ENCODE measurements at places on chromosomes 16 and 17. TPM values are rescaled to one million over a fixed set of nuclear protein-coding genes. Genes with fewer than 3 reads are reported as not detected.

- DNase-seq: peak; percentile 47
Measured at GRCh38 chr17:19766421-19767270, 18.5 kb upstream of the ALDH3A1 start.

Gene ZNF205
- 8.0 TPM for total RNA-seq

- no peak for DNase-seq
Measured at GRCh38 chr17:47404875-47405274, 81.1 kb downstream of the EFCAB13 start.

GRCh38 chr17:57649731-57650484 lies 95.2 kb downstream of the CCDC182 start:
- no peak for DNase-seq

- DNase-seq: no peak
Measured at GRCh38 chr17:59152925-59153324, 2.1 kb downstream of the SKA2 start.

Gene IKZF3
- total RNA-seq: not detected

DNA sequence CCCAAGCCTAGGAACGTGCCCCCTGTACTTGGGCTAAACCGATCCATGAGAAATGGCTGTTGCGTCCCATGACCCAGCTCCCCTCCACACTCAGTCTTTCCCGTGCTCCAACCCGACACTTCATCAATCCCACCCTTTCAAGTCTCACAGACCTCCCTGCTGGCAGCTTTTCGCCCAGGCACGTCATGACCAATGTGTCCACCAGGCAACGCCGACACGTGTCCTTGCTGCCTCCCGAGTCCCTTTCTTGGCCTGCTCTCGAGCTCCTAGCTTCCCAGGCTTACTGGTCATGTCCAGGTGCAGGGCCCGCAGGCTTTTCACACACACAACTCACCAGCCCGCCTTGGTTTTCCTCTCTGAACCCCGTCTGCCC lies 12.2 kb downstream of the MNT start:
- DNase-seq: no peak

Gene COA3
- 60.0 TPM for total RNA-seq

GRCh38 chr17:35793257-35793656 lies 2.2 kb downstream of the MMP28 start:
- no peak for DNase-seq

DNA sequence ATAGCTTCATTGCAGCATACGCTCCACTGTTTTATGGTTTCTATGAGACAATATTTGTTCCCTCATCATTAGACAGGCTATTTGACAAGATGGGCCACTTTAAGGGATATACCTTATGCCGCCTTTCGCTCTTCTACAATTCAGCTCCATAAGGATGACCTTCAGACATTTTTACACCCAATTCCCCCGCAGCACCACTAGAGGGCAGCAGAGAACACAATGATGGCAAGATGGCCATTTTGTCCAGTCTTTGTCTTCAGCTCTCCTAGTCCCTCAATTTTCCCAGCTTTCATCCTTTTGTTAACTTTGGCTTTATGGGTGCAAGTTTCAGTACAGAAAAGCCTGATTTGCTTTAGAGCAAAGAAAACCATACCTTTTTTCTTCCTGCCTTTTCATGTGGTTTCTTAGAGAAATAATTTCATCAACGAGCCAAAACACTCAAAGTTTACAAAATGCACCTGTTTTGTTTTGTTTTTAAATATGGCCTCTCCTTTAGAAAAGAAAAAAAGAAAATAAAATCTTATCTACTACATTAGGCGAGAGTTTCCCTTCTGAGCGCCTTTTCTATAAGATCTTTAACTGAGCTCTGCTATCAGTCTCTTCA lies 355.3 kb downstream of the TOX3 start:
- peak; percentile 43 for DNase-seq

- DNase-seq: peak; percentile 33
Measured at GRCh38 chr16:396605-397004, 394 bp upstream of the NME4 start.

Gene CCL7
- not detected for total RNA-seq

- peak; percentile 13 for DNase-seq
Measured at GRCh38 chr16:22075776-22076175, 16.6 kb upstream of the VWA3A start.

GRCh38 chr16:81885976-81886586 lies 107.0 kb downstream of the PLCG2 start:
- no peak for DNase-seq

- no peak for DNase-seq
Measured at GRCh38 chr16:12098429-12099310, 122.1 kb downstream of the SNX29 start.

GRCh38 chr17:40953881-40954280 lies 12.9 kb downstream of the KRT39 start:
- DNase-seq: peak; percentile 75

DNA sequence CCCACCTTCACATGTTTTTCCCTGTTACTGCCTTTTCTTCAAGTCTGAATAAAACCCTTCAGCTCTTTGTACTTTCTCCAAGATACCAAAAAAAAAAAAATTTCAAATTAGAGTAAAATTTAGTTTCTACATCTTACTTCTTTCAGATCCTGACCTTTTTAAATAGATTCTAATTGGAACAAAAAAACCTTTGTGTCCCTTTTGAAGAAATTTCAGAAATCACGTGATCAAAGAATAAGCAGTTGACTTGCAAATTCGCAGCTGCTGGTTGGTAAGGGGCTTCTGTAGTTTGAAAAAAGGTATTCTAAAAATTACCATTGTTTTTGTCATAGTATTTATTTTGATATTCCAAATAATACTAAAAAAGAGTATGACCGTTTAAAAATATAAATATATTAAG lies 71.7 kb downstream of the CDC27 start:
- DNase-seq: no peak

Gene SLC35G6
- total RNA-seq: not detected

DNA sequence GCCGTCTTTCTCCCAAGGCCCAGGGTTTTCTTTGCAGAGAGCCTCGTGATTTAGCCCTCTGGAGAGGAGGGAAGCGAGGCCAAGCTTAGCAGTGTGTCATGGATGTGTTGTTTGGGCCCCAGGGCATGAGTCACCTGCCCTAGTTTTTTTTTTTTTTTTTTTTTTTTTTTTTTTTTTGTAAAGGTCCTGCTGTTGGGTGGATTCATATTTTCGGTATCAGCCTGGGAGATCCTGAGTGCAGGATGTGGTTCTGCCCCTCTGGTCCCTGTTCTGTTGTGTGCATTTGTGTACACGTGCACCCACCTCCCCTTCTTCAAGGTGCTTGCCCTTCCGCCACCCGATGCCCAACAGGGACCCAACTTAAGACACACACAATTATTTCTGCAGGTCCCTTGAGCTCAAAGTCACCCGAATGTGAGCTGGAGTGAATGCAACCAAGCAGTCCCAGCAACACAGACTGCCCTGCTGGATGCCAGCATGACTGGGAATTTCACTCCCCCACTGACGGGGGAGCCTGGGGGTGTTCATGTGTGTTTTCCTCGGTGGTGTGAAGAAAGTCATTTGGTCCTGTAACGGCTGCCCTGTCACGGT lies 265.8 kb upstream of the TNRC6C start:
- DNase-seq: peak; percentile 12

Gene CCL23
- not detected for total RNA-seq

Gene GPR179
- total RNA-seq: not detected

Gene CRYBA1
- not detected for total RNA-seq

DNA sequence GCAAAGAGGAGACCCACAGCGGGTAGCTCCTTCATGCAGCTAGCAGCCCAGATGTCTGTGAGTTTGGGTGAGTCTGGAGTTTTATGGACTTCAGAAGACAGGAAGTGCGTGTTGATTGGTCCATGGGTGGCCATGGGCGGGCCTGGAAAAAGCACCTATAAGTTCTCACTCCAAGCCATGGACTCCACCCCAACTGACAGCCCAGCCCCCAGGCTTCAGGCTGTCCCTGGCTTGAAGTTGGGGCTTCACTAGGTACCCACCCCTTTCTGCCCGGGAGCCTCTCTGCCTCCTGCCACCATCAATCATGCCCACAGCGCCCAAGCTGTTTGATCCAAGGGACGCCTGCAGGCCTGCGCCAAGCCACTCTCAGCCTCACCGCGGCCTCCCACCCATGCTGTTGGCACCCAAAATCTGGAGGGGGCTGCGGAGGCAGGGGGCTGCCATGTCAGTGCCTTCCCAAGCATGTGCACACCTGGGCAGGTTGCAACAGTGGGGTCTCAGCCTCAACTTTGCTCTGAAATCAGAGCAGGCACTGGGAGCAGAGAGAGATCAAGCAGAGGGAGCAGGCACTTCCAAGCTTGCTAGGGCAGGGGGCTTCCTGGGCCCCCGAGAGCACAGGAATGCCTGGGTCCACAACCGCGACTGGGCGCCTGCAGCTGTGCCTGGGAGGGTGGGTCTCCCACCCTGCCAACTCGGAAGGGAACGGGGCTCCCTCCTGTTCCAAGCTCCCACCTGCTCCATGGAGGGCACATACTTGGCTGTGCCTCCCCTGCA lies 1503.7 kb downstream of the CDH11 start:
- DNase-seq: no peak

DNA sequence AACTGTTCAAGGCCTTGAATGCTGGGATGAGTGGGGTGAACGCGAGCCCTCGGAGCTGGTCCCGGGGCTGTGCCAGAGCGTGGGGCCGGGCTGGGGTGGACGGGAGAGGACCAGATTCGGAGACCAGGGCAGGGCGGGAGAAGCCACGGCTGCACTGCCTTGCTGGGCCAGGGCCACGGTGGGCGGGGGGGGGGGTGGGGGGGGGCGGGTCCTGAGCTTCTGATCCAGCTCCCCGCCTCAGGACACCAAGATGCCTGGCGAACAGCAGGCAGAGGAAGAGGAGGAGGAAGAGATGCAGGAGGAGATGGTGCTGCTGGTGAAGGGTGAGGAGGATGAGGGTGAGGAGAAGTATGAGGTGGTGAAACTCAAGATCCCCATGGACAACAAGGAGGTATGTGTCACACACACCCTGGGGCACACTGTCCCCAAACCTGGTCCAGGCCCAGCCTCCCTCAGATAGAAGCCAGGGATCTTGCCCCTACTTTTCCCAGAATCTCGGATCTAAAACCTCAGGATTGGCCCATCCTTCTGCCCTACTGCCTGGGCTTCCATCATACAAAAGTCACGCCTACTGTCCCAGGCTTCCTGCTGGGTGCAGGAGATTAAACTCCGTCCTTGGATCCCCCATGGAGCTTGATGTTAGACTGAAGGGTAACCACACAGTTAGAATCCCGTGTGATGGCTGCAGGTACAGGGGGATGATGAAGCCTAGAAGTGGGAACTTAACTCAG lies 563 bp downstream of the ZNF771 start:
- peak; percentile 41 for DNase-seq

DNA sequence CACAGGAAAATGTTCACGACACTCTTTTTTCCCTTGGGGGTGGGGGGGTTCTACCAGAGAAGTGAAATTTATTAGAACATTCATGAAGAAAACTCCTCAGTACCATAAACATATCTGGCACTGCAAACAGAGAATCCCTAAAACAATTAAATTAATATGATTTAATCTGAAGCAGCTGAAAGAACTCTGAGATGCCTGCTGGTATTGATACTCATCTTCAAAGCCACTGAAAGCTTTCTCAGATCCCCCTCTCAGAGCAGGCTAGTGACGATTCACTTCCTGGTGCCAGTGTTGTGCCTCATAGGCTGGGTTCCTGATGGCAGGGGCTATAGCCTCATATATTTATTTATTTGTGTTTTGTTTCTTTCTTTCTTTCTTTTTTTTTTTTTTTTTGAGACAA lies 52.7 kb downstream of the MYH10 start:
- DNase-seq: no peak

Data from HFFc6 (cell line).